ENCODE measurements at places on chromosomes 7 and 10.
A peak's percentile ranks its signal among the peaks of the same experiment; 100 is the strongest.

DNA sequence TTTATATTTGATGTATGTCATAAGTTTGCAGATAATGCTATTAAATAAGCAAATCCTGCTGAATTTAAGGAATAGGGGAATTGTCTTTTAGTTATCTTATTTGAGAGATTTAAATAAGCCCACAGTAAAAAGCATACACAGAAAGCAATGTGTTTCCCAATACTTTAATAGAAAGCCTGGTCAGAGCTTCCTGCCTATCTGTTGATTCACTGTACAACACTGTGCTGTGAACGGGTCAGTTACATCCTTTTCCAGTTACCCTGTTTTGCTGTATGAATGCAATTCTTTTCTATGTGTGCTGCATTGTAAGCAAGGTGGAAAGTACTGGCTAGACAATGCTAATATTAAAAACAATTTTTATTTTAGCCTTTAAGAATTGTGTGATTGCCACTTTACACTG, 81.2 kb downstream of the ANKRD7 start:
- no peak for DNase-seq

DNA sequence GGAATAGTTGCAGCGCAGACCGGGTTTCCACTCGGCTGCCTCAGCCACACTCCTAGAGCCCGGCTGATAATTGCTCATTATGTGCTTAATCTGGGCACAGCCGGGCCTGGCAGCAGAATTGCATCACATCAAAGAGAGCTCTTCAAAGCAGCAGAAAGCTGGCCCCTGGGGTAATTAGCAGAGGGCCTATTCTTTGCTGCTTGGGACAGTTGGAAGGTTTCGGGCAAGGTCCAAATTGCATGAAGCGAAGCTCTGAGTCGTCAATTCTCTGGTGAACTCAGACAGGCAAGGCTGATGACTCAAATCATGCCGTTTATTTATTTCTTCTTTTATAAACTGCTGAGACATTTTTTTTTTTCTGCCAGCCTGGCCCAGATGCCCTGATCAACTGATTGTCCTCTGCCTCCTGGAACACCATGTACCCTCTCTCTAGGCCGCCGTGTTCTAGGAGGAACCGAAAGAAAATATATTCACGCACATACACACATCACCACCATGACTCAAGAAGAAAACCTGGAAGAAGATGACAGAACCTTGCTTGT, 242.2 kb downstream of the RAB11FIP2 start:
- no peak for DNase-seq

- no peak for DNase-seq
These were observed 5.1 kb downstream of the PRLHR start for GRCh38 chr10:118590334-118590733.

DNA sequence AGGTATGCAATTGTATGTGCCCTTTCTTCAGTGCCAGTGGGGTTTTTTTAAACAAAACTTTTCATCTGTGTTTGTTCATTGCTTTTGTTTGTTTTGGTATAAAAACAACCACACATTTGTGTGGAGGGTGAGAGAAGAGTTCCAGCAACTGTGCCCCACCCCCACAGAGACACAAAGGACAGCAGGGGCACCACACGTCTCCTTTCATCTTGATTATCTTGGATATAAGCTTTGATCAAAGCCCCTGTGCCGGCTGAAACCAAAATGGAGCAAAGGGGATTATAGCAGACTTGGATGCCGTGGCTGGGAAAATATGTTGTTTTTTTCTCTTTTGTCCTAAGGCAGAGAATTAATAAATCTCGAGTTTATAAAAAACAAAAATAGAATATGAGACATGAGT, 111.8 kb upstream of the RSU1 start:
- no peak for DNase-seq

DNA sequence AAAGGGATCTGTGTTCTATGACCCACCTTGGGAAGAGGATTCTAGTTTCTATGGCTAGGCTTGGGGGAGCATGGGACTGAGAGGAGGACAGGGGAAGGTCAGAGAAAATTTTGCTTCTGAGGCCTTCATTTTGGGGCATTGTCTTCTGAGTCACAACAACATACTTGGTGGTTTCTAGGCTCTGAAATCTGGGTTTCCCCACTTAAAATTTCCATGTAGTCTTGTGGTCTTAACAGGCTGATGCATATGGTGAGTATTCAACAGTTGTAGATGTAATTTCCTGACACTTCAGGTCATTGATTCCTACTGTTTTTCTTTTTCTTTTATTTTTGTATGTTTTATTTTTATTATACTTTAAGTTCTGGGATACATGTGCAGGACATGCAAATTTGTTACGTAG, 88.5 kb downstream of the ANKRD7 start:
- no peak for DNase-seq

DNA sequence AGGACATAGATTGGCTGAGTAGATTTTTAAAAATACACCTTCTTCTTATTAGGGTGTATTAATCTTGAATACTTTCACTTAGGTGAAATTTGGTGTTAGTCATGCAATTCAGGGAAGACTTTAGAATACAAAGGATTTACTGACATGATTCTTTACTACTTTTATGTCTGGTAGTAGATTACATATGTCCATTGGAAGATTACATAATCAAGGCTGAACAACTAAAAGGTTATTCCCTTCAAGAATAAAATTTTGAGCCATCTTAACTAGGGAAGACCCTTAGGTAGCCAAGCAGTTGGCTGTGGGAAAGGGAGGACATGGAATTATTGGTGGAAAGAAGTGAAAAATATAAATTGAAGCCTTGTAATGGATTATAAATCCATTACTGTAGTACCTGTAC, 165.0 kb downstream of the ITGB1 start:
- no peak for DNase-seq

- DNase-seq: no peak
These were observed 292.8 kb downstream of the SFMBT2 start for GRCh38 chr10:7117806-7118674.

DNA sequence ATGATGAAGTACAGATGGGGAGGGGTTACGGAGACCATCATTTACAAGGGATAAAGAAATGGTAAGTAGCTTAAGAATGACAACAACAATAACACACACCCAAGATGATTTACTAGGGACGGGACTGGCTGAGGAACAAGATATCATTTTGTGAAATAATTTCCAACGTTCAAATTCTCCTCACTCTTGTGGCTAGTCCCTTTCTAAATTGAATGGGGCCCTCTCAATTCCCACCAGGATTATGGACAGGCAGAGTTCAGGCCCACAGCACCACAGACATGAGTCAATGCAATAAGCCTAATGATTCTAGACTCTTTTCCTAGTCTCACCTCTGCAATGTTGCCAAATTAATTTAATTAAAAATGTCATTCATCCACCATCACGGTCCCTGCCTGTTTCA, 448.1 kb downstream of the KCNMA1 start:
- no peak for DNase-seq

DNA sequence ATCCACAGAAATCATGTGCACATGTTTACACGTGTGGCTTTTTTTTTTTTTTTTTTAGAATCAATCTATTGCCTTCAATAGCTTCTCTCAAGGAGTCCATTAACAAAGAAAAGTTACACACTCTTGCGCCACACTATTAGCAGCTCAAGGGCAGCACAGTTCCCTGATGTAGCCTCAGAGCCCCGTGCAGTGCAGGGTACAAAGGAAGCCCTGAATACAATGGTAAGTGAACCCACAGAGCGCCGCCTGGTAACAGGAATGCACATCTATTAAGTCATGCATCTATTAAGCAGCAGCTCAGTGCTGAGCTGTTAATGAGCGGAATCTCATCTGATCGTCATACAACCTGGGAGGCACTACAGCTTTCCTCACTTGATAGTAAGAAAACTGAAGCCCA, 113.7 kb upstream of the PDLIM1 start:
- DNase-seq: no peak

DNA sequence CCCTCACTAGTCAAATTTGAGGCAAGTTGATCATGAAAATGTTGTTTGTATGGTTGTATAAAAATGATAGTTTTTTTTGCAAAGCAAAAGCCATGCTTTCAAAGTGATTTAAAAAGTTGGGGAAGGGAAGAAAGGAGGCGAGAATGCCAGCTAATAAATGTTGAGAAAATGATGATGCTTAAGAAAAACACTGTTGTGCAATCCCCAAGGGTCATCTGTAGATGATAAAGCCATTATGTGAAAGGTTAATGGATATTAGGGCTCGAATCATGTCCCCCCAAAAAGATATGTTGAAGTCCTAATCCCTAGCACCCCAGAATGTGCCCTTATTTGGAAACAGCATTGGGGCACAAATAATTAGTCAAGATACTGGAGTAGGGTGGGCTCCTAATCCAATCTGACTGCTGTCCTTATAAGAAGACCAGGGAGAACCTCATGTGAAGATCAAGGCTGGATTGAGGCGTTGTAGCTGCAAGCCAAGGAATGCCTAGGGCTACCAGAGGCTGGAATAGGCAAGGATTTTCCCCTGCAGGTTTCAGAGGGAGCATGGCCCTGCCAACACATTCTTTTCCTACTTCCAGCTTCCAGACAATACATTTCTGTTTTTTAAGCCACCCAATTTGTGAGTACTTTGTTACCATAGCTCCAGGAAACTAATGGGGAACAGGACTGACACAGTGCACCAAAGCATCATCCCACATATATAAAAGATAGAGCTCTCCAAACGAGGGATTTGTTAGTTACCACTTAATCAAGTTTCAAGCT, 35.4 kb upstream of the MKLN1 start:
- DNase-seq: no peak

GRCh38 chr10:8331387-8331786, 276.9 kb downstream of the GATA3 start:
- no peak for DNase-seq

- DNase-seq: no peak
These were observed 20.4 kb downstream of the GRID2IP start for GRCh38 chr7:6530626-6531491.

GRCh38 chr7:87445897-87446296, 29.6 kb downstream of the ABCB4 start:
- no peak for DNase-seq

DNA sequence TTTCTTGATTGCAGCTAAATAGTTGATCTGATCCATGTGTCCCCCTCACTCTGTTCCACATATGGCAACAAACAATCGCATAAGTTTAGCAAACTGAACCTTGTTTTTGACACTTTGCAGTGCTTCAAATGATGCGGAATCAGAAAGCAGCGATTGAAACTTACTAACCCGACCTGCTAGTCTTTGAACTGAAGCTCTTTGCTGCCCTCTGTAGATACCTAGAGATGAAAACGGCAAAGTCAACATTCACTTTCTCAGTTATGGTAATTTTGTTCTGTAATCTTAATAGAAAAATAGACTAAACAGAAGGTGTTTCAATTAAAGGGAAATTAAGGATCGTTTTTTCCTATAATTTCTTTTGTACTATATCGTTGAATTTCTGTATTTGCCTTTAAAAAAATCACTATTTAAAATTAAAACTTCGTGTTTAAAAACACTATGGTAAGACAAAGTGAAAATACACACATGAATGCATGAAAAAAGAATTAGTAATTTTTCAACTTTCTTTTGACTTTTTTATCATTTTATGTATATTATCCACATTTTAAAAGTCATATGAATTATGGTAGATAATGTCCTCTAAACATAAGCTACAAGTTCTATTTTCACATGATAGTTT, 276.5 kb downstream of the MAGI2 start:
- DNase-seq: no peak

DNA sequence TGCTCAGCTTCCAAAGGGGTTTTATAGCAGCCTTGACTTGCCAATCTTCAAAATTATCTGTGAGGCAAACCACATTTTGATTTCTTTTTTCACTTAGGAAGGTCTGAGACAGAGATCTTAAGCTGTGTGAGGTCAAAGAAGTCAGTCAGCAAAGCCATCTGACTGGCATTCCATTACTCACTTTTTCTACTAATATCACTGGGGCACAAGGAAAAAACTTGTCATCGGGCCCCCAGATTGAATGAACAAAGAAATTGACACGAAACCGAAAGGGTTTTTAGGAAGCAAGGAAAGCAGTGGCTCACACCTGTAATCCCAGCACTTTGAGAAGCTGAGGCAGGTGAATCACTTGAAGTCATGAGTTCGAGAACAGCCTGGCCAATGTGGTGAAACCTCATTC, 78.5 kb upstream of the FRMD4A start:
- peak; percentile 38 for DNase-seq

DNA sequence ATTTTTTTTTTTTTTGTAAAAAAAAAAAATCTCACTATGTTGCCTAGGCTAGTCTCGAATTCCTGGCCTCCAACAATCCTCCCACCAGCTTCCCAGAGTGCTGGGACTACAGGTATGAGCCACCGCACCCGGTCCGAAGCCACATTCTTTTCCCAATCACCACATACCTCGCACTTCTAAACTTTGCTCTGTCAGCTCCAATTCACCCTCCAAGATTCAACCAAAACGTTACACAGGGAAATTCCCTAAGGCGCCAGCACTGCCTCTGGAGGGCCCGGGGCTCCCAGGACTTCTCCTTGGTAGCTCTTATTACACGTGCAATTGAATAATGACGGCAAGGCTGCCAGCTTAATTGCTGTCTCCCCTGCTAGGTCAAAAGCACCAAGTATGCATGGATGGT, 10.3 kb upstream of the DNAAF5 start:
- DNase-seq: no peak

GRCh38 chr10:116833986-116834985, 15.0 kb upstream of the ENO4 start:
- DNase-seq: no peak

- no peak for DNase-seq
These were observed 164.4 kb upstream of the FEZF1 start for GRCh38 chr7:122468945-122469344.

DNA sequence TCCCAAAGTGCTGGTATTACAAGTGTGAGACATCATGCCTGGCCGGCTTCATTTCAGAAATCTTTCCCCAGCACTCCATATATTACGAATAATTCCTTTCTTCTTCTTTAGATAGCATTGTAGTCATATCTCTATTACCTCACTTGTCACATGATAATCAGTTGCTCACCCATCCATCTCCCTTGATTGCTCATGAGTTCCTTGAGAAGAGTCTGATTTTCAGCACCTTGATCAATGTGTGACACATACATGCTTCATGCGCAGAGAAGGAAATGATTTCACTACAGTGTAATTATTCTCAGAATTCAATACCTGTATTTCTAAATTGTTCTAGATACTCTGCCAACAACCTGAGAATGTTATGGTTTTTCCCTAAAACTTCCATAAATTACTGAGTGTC, 26.7 kb upstream of the GGCT start:
- DNase-seq: no peak

DNA sequence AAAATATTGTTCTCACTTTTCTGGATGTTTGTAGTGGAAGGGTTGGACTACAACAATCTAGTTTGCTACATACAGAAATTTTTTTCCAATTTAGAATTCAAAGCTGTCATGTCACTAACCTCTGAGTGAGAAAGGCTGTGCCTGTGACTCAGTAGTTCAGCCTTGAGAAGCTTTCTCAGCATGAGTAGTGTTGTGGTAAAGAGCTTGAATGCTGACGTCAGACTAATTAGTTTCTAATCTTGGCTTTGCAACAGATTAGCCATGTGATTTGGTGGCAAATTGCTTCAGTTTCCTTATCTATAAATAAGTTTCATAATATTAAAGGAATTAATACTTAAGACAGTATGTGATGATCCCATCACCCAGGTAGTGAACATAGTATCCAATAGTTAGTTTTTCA, 83.8 kb downstream of the ABCA13 start:
- DNase-seq: no peak
